Psoas muscle (tissue), 8 donors: ENCODE measurements at places on chromosomes 1 and 21.

DNA sequence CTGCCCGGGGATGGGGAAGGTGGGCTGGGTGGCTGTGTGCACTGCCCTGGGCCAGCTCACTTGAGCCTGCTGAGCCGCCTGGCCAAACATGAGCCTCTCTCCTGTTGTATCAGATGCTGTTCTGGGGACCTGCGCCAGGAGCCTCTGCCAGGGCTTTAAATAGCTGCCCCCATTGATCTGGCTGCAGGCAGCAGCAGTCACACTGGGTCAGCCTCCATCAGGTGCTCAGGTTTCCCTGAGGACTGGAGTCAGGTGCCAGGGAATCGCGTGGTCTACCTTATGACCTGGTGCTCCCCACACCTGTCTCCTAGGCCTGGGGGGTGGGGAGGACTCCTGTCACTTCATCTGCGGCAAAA lies 700 bp upstream of the CCDC28B start:
- H3K4me3 ChIP-seq = peak overlapping the region; percentile 88
- no peaks in the 10 kb centered on the region for H3K27me3 ChIP-seq
- H3K27ac ChIP-seq = peak overlapping the region; percentile 94
- peak; percentile 82 for DNase-seq

DNA sequence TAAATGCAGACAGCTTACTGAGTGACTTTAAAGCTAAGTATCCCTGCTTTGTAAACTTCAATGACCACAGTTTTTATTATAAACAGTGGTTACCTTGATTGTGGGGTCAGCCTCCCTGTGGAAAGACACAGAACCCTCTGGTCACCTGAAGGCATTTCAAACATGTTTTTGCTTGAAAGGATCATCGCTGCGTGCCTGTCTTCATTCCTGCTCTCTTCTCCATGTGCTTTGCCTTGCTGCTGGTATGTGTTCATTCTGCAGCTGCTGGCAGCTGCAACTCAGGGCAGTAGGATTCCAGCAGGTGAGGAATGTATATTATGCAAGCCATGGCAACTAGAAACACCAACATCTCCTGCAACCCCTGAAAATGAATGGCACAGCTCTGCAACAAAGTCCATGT lies 81.0 kb upstream of the VAV3 start:
- H3K27me3 ChIP-seq = no peaks in the 10 kb centered on the region
- no peak overlapping the region for H3K4me3 ChIP-seq

GRCh38 chr1:243756529-243756928 lies 93.5 kb downstream of the AKT3 start:
- H3K27me3 ChIP-seq = no peaks in the 10 kb centered on the region
- DNase-seq = no peak
- H3K4me3 ChIP-seq = no peak overlapping the region
- H3K36me3 ChIP-seq = no peaks in the 10 kb centered on the region
- no peaks in the 10 kb centered on the region for H3K4me1 ChIP-seq
- no peak overlapping the region for H3K27ac ChIP-seq

DNA sequence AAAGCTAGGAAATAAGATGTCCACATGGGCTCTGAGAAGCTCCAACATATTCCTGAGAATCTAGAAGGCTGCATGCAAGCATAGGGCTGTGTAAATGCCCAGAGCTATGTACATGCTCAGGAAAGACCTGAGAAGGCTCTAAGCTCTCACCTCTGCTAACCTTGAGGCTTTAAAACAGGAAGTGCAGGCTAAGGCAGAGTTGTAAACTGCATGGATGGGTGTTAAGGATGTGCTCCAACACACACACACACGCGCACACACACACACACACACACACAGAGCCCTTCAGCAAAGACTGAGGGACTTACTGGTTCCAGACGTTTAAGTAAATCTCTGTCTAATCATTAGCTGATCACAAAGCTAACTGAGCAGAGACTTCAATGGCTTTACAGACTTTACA lies 162.9 kb downstream of the TRABD2B start:
- DNase-seq = no peak
- no peak overlapping the region for H3K27ac ChIP-seq
- H3K4me1 ChIP-seq = no peaks in the 10 kb centered on the region
- peaks cover 2% of the 10 kb centered on the region for H3K27me3 ChIP-seq
- no peak overlapping the region for H3K4me3 ChIP-seq

GRCh38 chr1:115437196-115437595 lies 99.1 kb upstream of the NGF start:
- H3K27me3 ChIP-seq = no peaks in the 10 kb centered on the region
- no peaks in the 10 kb centered on the region for H3K36me3 ChIP-seq
- H3K4me3 ChIP-seq = no peak overlapping the region
- H3K4me1 ChIP-seq = no peaks in the 10 kb centered on the region
